Naive B cell (primary cell): ENCODE measurements at places on chromosomes 13 and 19. TPM values are rescaled to one million over a fixed set of nuclear protein-coding genes. Genes with fewer than 3 reads are reported as not detected.

CEACAM21 gene
- polyA plus RNA-seq = 24.4 TPM

DNA sequence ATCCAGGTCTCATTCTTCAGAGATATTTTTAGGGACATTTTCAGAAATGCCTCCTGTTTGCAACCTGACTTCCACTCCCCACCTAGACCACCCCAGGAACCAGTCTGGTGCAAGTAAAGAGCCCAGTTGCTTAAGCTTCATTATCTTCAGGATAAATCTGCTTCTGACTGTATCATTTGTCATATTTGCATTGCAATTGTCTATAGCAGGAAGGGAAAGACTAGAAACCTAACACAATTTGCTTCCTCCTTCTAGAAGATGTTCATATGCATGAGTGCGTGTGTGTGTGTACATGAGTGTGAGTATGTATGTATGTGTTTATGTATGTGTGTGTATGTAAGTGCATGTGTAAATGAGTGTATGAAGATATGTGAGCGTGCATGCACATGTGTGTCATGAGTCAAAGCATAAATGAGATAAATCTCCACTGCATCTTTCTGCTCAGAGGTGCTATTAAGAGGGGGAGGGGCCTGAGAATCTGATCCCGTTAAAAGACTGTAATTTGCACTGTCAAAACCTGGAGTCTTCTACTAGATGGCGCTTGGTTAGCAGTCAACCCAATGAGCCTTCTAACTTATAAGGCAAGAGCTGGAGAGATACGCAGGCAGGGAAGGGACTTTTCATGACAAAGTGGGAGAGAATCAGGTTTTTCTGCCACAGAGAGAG lies 178.8 kb upstream of the KL start:
- DNase-seq = no peak

DNA sequence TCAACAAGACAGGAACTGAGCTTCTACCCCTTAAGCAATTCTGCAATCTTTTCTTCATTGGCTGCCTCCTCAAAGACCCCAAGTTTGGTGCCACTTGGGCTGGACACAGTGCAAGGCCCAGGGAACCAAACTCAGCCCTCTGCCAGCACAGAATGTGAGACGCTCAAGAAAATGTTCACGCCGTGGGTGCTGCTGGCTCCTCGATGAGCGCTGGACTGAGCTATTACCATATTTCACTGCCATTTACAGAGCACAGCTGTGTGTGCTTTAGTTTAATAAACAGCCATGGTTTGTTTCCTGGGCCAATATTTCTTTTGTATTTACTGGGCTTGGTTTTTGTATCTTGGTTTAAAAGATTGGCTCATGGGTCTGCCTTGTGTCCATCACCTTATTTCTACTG lies 138.8 kb upstream of the VSTM2B start:
- no peak for DNase-seq

CD22 gene
- polyA plus RNA-seq = 540 TPM

PLIN5 gene
- polyA plus RNA-seq = not detected

DNA sequence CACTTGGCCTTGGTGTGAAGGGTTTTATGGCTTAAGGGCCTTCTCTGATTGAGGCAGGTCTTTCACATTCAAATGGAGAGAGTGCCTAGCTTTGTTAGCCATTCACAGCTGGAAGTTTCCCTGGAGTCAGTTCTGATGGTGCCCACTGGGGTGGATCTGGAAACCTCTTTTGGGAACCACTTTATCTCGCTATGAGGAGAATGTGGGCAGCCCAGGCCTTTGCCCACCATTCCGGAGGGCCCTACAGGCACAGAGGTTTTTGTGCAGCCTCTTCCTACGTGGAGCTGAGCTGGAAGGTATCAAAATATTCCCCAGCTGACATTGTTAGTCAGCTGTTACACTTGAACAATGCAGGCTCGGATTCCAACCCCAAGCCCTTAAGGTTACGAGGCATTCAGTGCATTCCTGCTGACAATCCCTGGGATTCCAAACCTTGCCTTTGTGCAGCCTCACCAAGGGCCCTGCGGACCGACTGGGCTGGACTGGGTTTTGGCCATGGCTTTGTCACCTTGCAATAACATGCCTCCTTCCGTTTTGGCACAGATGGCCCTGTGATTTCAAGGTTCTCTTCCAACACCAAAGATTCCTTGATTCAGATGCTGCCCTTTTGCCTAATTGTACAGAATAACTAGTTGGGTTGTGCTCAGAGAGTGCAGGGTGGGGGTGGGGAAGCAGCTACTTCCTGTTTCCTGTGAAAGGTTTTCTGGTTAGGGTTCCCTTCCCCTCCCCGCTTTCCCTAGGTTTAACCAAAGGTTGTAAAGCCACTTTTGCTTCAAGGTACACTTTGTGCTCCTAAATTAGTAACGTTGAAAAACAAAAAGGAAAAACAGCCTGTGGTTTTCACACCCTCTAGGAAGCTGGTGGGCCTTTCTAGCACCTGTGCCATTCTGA lies 27.0 kb downstream of the SAE1 start:
- no peak for DNase-seq

- DNase-seq = no peak
These were observed 9.7 kb downstream of the DPY19L3 start for GRCh38 chr19:32415246-32415645.

MAP4K1 gene
- 119 TPM for polyA plus RNA-seq

DNA sequence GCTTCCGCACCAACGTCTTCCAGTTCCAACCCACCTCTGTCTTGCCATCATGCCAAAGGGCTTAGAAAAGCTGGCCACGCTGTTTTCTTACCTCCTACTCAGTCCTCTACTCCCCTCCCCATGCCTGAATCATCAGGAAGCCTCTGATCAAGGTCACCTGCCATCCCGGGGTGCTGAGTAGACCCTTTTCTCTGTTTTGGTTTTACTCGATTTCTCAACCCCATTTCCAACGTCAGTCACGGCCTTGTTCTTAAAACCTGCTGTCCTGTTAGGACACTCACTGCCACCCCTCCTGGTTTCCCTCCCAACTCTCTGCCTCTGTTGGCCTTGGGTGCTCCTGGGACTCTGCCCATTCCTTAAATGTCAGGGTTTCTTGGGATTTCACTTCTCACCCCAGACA lies 350.1 kb downstream of the FOXO1 start:
- no peak for DNase-seq

DNA sequence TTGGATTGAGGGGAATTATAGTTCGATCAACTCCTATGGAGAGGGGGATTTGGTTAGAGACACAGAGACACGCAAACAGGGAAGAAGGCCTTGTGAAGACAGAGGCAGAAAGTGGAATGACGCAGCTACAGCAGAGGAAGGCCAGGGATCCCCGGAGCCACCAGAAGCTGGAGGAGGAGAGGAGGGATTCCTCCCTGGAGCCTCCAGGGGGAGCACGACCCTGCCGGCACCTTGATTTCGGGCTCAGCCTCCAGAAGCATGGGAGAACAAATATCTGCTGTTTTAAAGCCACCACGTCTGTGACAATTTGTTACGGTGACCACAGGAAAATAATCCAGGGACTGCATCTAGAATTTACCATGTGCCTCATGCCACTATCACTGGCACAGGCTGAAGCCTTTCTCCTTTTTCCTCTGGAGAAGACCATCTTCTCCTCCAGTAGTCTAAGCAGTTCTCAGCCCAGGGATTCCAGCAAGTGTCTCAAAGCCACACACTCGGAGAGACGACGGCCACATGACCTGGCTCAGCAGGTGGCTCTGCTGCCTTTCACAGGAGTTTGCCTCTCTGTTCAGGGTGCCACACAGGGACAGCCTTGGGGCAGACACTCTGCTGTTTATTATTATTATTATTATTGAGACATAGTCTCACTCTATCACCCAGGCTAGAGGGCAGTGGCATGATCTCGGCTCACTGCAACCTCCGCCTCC lies 39.9 kb upstream of the CCNE1 start:
- no peak for DNase-seq

LMO7 gene
- 6.8 TPM for polyA plus RNA-seq

DNA sequence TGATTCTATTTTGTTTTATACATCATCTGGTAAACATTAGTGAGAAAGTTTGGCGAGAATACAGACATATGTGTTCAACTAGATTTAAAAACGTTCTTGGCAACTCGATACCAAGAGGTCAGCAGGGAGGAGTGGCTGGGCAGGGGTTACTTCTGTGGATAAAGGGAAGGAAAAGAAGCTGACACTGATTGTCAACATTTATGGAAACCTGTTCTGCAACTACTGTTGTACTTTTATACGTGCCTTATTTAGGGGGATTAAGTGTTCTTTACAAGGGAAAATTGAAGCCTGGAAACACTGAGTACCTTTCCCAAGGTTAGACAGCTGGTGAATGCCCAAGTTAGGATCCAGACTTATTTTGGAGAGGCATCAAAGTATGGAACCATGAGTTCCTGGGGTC lies 65.0 kb downstream of the MTUS2 start:
- DNase-seq = no peak

- no peak for DNase-seq
These were observed 19.1 kb downstream of the KLF5 start for GRCh38 chr13:73077865-73078264.

PODNL1 gene
- polyA plus RNA-seq = not detected

DNA sequence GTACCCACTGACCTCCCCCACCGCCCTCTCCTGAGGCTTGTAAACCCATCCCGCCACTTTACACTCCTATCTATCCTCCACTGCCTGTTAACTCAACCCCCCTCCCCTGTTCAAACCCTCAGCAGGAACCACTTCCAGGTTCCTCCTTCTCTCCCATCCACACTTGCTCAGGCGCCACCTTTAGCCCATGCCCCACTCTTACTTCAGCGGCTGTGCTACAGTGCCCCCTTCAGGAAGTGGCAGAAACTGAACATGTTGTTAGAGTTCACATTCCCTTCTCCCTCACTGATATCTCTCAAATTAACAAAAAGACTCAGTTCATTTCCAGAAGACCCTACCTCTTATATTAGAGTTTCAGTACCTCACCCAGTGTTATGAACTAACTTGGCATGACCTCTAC lies 49.4 kb downstream of the ZNF91 start:
- no peak for DNase-seq

ZNF285 gene
- 10.7 TPM for polyA plus RNA-seq

DNA sequence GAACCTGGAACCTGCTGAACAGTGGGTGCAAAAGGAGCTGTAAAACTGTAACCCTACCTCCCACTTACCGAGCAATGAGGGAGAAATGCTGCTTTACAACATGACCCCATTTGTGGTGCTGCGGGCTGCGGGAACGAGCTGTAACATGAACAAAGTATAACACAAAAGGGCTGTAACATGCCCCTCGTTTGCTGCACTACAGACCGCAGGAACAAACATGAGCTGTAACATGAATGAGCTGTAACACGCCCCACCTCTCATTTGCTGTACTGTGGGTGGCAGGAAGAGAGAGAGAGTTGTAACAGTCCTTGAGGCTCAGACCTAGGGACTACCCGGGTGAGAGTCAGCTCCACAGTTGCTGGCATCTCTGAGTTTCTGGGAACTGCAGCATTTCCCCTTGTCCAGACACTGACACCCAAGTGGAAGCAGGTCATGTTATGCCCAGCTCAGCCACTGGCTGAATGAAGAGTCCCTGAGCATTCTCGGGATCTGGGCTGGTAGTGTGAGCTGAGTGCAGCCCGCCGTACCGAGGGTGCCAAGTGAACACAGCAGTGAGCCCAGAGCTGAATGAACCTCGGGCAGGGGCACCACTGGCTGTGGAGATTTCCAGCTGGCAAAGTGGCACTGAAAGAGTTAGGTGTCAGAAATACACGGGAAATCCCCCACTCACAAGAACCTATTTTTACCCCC lies 1385.3 kb upstream of the SPRY2 start:
- DNase-seq = no peak

DNA sequence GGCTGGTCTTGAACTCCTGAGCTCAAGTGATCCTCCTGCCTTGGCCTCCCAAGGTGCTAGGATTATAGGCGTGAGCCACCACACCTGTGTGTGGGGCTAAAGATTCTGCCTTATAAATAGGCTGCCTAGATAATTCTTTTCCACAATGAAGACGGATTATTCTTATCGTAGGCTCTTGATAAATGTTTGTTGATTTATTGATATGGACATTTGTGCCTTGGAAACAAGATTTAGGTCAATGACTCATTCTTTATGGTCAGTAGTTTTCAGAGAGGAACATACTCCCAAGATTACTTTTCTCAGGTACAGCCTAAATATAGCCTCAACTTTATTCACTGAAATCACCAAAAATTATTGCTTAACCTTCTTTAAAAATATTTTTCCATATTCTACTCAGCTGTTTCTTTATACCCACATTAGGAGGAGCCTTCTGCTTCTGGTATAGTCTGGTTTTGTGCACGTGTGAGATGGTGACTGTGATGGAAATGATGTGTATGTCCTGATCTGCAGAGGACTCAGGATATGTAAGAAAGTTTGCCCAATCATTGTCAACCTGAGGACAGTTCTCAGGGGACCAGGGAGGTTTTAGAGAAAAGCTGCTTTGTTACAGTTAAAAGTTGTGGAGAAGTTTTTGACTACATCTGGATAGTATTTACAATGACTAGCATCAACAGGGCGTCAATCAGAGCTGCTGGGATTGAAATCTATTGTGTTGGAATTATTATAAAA lies 208.9 kb downstream of the DNAJC15 start:
- no peak for DNase-seq

DNA sequence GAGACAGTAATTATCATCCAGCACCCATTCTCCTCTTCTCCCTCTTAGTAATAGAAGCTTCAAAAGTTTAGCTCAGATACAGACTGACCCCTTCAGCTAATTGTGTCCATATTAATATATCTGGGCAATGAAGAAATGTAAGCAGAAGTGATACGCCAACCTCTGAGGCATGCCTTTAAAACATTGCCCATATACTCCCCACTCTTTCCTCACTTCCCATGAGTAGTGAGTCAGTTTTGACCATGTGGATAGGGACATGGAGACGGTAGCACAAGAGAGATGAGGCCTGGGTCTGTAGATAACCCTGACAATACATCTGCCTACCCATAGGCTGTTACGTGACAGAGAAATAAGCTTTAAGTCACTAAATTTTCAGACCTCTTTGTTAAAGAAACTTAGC lies 147.6 kb downstream of the KCTD12 start:
- no peak for DNase-seq

GRCh38 chr19:3068071-3068470 lies 5.8 kb upstream of the TLE5 start:
- DNase-seq = no peak

PEAK3 gene
- 0.52 TPM for polyA plus RNA-seq

- DNase-seq = no peak
These were observed 39.2 kb downstream of the FLT1 start for GRCh38 chr13:28455580-28456194.

GRCh38 chr19:35641515-35642151 lies at the start of gene ETV2:
Gene ETV2, plus strand, starts transcription at chr19:35641745. Its CDS starts 716 bp downstream, at chr19:35642461.
- peak; percentile 37 for DNase-seq

GRCh38 chr19:8592231-8593009 lies 15.2 kb upstream of the MYO1F start:
- DNase-seq = peak; percentile 73
